ENCODE measurements at places on chromosomes 13 and 19.

- no peak for DNase-seq
Measured at GRCh38 chr13:31011193-31011860, 78.9 kb downstream of the TEX26 start.

DNA sequence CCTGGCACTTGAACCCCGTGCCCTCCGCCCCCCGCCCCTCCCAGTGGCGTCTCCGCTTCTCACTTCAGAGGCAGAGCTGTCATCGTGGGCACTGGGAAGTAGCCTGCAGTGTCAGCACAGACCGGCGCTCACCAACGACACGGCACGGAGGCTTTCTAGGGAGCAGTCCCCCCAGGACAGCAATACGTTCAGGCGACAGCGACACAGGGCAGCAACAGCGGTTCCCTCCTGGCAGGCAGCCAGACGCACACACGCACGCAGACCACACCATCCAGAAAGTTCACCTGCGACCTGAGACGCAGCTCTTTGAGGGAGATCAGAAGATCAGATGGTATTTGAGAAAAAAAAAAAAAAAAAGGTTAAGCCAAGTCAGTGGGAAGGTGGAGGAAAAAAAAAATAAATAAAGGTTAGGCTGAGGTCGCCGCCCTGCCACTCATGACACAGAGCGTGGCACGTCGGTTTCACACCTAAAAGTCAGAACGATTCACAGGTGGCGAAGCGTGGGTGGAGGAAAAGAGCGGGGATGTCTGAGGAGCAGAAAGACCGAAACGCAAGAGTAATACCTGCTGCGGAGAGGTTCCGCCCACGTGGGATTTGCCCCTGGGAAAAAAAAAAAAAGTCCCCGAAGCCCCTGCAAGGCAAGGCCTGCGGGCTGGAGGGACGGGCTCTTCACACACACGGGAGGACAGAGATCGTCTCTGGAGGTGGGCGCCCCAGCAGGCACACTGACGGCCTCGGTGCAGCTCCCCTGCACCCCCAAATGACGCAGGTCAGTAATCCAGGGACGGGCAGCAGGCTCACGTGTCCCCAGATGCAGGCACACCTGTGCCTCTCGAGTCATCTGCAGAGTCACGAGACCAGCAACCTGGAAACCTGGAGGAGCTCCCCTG lies 94.5 kb downstream of the GNG7 start:
- no peak for DNase-seq

GRCh38 chr13:33349986-33350826 lies 64.7 kb upstream of the STARD13 start:
- DNase-seq, result peak; percentile 71

GRCh38 chr13:54775501-54776191 lies 1747.0 kb downstream of the OLFM4 start:
- DNase-seq, result no peak

GRCh38 chr13:31957772-31958171 lies 73.8 kb upstream of the FRY start:
- no peak for DNase-seq

DNA sequence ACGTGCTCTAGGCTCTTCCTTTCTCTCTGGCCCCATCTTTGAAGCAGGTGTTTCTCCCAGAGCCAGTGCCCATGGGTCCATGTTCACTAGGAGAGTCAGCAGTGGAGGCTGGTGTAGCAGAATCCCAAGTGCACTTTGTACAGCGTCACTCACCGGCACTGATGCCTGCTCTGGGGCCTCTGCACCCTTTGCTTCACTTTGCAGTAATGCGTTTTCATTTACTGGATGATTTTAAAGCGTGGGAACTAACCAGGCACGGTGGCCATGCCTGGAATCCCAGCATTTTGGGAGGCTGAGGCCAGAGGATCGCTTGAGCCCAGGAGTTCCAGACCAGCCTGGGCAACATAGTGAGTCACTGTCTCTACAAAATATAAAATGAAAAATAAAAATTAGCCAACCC lies 30.7 kb downstream of the SLC25A42 start:
- DNase-seq, result no peak

DNA sequence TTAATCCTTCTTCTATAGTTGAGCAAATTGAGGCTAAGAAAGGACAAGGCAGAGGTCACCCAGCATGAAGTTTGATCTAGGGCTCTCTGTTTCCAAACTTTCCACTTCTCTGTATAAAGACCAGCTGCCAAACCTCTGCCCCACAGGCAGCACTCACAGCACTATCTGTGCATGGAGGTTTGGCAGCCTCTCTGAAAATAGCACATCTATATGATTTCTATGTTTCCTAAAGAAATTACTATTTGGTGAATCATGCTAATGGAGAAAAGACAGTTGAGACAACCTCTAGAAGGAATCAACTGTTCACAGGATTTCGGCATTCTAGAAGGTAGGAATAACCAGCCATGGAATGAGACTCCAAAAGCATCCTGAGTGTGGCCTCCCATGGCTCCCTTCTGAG lies 554.5 kb downstream of the IRS2 start:
- no peak for DNase-seq

GRCh38 chr19:17575871-17576757 lies 20.7 kb downstream of the COLGALT1 start:
- no peak for DNase-seq

- DNase-seq, result peak; percentile 57
Measured at GRCh38 chr19:4911314-4911713, 2.0 kb downstream of the UHRF1 start.

GRCh38 chr13:70391678-70392077 lies 283.4 kb upstream of the KLHL1 start:
- DNase-seq, result no peak

GRCh38 chr19:42113641-42114348 lies 18.5 kb downstream of the POU2F2 start:
- peak; percentile 69 for DNase-seq

DNA sequence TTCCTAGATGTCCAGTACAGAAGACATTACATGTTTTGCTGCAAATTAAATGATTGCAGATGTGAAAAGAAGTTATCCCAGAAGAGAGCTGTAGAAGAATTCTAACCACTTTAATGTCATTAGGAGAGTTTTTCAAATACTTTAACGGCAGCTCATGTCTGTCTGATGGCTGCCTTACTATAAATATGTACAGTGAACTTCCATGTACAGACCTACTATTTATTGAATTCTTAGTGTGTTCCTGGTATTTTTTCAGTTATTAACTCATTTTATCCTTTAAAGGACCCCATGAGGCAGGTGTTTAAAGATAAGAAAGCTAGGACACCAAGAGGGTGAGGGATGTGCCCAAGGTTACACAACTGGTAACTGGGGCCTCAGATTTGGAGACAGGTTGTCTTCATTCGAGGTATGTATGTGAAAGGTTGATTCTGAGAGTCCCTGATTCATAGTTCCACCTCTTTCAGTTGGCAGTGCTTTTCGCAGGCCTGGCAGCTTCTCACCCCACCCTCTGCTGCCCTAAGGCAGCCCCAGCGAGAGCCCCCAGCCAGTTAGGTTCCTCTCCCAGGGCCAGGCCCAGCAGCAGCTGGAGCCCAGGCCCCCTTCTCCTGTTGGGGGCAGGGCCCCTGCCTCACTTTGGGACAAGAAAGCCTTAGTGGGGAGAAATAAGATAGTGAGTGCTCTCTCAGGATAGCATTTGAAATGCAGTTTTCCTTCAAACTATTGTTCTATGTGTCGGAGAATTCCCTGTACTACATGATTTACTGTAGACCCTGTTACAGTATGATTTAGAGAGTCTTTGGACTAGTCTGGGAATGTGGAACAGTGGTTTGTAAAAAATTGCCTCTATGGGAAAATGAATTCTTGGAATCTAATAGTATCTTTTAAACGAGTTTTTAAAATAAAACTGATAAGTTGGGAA lies 67.7 kb upstream of the TEX29 start:
- DNase-seq, result no peak

GRCh38 chr19:48859711-48860572 lies 8.5 kb downstream of the PLEKHA4 start:
- peak; percentile 41 for DNase-seq

DNA sequence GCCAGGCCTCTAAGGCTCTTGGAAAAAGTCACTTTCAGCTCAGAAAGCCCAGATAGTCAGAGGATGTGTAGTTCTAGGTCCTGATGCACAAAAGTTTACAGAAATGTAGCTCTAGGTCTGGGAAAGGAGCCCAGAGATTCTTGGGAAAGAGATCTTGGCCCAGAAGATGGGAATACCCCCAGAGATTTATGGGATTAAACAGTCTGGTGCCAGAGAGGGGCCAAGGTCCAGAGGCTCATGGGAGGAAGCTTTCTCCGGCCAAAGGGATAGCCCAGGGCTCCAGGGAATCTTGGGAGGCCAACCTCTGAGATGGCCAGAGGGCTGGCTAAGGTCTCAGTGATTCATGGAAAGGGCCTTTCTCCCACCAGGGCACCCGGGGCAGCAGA lies 15.2 kb downstream of the BCAT2 start:
- DNase-seq, result no peak

DNA sequence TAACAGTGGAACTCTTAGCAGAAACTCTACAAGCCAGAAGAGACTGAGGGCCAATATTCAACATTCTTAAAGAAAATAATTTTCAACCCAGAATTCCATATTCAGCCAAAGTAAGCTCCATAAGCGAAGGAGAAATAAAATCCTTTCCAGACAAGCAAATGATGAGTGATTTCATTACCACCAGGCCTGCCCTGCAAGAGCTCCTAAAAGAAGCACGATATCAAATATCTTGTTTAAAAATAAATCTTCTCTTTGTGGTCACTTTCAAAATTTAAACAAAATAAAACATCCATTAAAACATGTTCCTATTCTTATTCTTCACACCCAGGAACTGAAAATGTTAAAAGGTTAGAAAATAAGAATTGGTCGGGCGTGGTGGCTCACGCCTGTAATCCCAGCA lies 13.7 kb downstream of the MICU2 start:
- no peak for DNase-seq

DNA sequence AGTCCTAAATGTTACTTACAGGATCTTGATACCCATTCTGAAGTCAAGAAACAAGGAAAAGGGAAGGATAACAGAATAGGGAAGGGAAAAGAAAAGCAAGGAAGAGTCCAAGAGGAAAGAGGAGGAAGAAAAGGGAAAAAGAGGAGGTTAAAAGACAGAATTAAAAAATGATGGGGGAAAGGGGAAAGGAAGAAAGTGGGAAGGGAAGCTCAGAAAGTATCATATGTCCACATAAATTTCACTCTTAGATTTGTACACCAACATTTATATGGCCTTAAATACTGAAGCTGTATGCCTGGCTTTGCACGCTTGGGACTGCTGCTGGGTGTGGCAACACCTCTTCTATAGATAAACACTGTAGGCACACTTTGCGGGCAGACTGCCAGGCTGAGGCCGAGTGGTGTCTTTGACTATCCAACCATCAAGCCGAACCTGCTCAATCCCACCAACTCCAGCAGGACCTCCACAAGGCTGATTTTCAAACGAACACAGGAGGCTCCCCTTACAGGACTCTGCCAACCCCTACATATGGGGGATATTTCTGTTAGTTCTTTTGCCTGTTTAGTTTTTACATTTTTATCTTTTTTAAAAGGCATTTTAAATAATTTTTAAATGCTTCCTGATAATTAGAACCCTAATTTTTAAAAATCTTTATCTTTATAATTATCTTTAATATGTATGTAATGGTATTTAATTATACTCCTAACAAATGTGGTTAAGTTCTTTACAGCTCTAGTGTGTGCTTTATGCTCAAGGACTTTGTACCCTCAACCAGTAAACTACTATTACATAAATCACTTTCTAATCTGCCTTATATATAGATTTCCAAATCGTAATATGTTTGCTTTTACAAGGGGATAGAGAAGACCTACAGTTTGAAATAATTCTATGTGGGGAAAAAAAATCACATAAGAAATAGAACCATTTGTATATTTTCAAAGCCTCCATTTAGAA lies 154.2 kb downstream of the DIAPH3 start:
- DNase-seq, result no peak

GRCh38 chr13:43422116-43422515 lies 364.7 kb downstream of the ENOX1 start:
- no peak for DNase-seq

GRCh38 chr13:43264458-43264857 lies 241.1 kb downstream of the DNAJC15 start:
- no peak for DNase-seq
